ENCODE measurements at places on chromosomes 3 and 15.

- H3K4me1 ChIP-seq: peaks cover 5% of the 10 kb centered on the region
- H3K4me3 ChIP-seq: no peak overlapping the region
- no peak overlapping the region for H3K27ac ChIP-seq
Measured at GRCh38 chr3:43951813-43952212, 261.1 kb downstream of the ABHD5 start.

- no peaks in the 10 kb centered on the region for H3K36me3 ChIP-seq
- no peaks in the 10 kb centered on the region for H3K4me1 ChIP-seq
- no peak for DNase-seq
- no peaks in the 10 kb centered on the region for H3K27me3 ChIP-seq
- no peak overlapping the region for H3K4me3 ChIP-seq
Measured at GRCh38 chr3:117665296-117665695, 955.7 kb downstream of the TUSC7 start.

DNA sequence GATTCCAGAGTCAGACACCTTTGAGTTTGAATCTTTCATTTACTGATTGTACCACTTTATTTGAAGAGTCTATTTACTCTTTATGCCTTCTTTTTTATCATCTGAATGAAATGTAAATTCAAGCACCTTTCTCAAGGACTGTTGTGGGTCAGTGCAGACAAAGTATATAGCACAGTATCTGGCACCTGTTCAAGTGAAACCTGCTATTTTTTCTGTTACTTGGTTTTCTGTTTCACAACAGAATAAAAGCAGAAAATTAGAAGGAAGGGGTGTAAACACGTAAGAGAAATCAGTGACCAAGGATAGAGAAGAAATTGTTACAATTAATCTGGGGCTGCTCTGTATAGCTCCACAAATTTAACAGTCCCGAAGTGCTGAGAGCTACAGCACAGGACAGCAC, 357.4 kb downstream of the RSL24D1 start:
- no peak overlapping the region for H3K4me3 ChIP-seq
- no peak overlapping the region for H3K27ac ChIP-seq
- no peaks in the 10 kb centered on the region for H3K36me3 ChIP-seq
- DNase-seq: no peak

DNA sequence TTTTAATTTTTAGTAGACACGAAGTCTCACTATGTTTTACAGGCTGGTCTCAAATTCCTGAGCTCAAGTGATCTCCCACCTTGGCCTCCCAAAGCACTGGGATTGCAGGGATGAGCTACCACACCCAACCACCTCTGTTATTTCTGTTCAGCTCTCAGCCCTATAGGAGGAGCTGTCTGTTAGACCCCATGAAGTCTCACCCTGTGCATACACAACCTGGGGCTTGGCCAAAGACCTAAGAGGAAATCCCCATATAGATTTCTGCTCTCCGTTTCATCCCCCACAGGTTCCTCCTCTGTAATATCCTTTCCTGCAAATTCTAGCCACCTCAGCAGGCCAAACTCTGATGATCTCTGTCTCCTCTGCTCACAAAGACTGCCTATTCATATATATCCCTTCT, 56.6 kb upstream of the CTDSPL2 start:
- no peak overlapping the region for H3K4me3 ChIP-seq
- no peak for DNase-seq
- no peaks in the 10 kb centered on the region for H3K4me1 ChIP-seq
- H3K27me3 ChIP-seq: no peaks in the 10 kb centered on the region

DNA sequence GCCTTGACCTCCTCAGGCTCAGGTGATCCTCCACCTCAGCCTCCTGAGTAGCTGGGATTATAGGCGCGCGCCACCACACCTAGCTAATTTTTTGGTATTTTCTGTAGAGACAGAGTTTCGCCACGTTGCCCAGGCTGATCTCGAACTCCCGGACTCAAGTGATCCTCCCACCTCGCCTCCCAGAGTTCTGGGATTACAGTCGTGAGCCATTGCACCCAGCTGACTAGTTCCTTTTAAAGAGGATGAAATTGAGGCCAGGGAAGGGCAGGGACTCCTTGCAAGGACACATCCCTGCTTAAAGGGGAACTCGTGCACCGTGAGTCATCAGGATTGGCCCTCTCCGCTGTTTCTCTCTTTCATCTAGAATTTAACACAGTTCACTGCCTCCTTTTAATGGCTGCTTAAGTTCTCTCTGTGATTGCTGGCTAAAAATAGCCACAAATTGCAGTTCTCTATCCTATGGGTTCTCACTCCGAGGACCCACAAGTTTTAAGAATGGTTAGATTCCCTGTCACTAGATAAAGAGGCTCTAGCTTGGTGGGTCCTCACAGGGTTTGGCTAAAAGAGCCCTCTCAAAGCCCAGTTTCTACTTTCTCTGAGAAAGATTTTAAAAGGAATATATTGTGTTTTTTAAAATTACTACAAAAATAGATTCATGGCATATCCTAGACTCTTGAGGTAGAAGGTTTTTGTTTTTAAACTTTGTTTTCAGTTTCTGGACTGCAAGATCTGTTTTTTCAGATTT, 1.4 kb downstream of the CRTAP start:
- H3K4me1 ChIP-seq: peaks cover 35% of the 10 kb centered on the region
- H3K27me3 ChIP-seq: no peaks in the 10 kb centered on the region
- H3K4me3 ChIP-seq: peak overlapping the region; percentile 56
- H3K27ac ChIP-seq: peak overlapping the region; percentile 78
- H3K36me3 ChIP-seq: peaks cover 8% of the 10 kb centered on the region
- no peak for DNase-seq

- no peaks in the 10 kb centered on the region for H3K27me3 ChIP-seq
- no peak for DNase-seq
- H3K4me3 ChIP-seq: no peak overlapping the region
- no peaks in the 10 kb centered on the region for H3K4me1 ChIP-seq
- no peak overlapping the region for H3K27ac ChIP-seq
- no peaks in the 10 kb centered on the region for H3K36me3 ChIP-seq
Measured at GRCh38 chr3:34155108-34155507, 356.7 kb downstream of the PDCD6IP start.

DNA sequence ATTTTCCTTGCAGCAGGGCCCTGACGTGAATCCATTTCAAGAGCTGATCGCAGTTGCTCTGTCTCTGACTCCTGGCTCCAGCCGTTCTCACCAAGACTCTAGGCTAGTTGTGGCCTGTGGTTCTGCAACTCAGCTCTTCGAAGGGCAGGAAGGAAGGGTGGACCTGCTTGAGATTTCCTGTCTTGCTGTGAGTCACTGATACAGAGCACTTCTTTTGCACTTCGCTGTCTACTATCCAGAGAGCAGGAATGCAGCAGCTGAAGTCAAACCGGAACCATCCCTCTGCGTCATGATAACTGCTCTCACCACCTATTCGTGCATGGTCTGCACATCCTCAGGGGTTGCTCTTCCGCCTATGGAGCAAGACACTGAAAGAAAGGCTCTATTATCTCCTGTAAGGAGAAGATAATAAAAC, 59.7 kb downstream of the RAP2B start:
- peak; percentile 96 for DNase-seq
- H3K27me3 ChIP-seq: no peaks in the 10 kb centered on the region
- no peaks in the 10 kb centered on the region for H3K36me3 ChIP-seq

GRCh38 chr3:27629366-27629765, 92.8 kb downstream of the EOMES start:
- no peak overlapping the region for H3K27ac ChIP-seq
- DNase-seq: no peak
- peaks cover 17% of the 10 kb centered on the region for H3K4me1 ChIP-seq
- H3K27me3 ChIP-seq: no peaks in the 10 kb centered on the region
- no peaks in the 10 kb centered on the region for H3K36me3 ChIP-seq

GRCh38 chr3:48428572-48429316, 1.1 kb downstream of the PLXNB1 start:
- H3K27me3 ChIP-seq: peaks cover 2% of the 10 kb centered on the region
- DNase-seq: no peak
- no peak overlapping the region for H3K27ac ChIP-seq
- H3K4me3 ChIP-seq: no peak overlapping the region

DNA sequence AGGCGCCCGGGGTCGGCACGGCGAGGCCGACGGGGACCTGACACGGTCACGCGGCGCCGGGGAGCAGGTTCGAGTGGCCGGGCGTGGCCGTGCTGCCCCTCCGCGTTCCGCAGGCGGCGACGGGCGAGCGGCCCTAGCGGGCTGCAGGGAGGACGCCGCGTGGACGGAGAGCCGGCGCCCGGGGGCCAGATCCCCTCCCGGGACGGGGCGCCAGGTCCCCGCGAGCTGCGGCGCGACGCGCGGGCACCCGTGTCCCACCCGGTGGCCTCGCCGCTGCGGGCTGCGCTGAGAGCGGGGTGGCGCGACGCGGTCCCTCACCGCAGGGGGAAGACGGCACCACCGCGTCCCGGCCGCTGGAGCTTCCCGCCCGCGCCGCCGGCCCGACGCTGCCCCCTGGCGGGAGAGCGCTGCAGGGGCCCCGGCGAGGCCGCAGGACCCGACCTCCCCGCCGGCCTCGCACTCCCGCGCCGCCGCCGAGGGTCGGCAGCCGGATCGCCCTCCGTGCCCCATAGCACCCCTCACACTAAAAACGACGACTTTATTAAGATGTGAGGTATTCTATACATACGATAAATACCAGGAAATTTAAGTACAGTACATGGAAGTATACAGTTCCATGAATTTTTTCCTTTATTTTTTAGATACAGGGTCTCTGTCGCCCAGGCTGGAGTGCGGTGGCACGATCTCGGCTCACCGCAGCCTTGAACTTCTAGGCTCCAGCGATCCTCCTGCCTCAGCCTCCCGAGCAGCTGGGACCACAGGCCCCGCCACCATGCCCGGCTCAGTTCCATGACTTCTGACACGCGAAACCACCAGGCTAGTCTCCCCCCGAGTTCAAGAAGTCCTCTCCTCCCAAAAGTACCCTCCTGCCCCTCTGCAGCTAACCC, 1.3 kb upstream of the PIGZ start:
- H3K27me3 ChIP-seq: peaks cover 3% of the 10 kb centered on the region
- H3K36me3 ChIP-seq: no peaks in the 10 kb centered on the region
- DNase-seq: peak; percentile 64
- H3K27ac ChIP-seq: no peak overlapping the region
- no peak overlapping the region for H3K4me3 ChIP-seq
- peaks cover 11% of the 10 kb centered on the region for H3K4me1 ChIP-seq

DNA sequence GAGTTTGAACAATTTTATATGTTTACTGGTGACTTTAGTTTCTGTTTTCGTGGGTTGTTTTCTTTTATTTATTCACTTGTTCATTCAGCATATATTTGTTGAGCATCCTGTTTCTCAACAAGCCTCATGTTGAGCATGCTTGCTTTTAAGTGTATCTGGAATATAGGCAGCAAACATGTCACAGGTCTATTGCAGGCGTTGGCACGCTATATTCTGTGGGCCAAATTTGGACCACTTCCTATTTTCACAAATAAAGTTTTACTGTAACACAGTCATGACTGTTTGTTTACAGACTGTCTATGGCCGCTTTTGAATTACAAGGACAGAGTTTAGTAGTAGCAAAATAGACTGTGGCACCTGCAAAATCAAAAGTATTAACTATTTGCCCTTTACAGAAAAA, 89.6 kb downstream of the THRB start:
- no peaks in the 10 kb centered on the region for H3K27me3 ChIP-seq
- H3K27ac ChIP-seq: no peak overlapping the region
- no peaks in the 10 kb centered on the region for H3K4me1 ChIP-seq
- H3K4me3 ChIP-seq: no peak overlapping the region

DNA sequence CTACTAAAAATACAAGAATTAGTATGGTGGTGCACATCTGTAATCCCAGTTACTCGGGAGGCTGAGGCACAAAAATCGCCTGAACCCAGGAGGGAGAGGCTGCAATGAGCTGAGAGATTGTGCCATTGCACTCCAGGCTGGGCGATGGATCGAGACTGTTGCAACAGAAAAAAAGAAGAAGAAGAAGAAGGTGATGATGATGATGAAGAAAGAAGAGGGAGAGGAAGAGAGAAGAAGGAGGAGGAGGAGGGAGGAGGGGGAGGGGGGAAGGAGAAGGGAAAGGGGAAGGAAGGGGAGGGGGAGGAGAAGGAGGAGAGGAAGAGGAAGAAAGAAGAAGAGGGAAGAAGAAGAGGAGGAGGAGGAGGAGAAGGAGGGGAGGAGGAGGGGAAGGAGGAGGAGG, 33.2 kb upstream of the ZNF710 start:
- no peak overlapping the region for H3K27ac ChIP-seq
- no peaks in the 10 kb centered on the region for H3K27me3 ChIP-seq
- H3K36me3 ChIP-seq: no peaks in the 10 kb centered on the region
- H3K4me1 ChIP-seq: no peaks in the 10 kb centered on the region
- H3K4me3 ChIP-seq: no peak overlapping the region

- peaks cover 14% of the 10 kb centered on the region for H3K4me1 ChIP-seq
- H3K36me3 ChIP-seq: peaks cover 14% of the 10 kb centered on the region
- DNase-seq: no peak
- H3K4me3 ChIP-seq: peak overlapping the region; percentile 75
Measured at GRCh38 chr3:42589382-42590109, 1.1 kb upstream of the SS18L2 start.

DNA sequence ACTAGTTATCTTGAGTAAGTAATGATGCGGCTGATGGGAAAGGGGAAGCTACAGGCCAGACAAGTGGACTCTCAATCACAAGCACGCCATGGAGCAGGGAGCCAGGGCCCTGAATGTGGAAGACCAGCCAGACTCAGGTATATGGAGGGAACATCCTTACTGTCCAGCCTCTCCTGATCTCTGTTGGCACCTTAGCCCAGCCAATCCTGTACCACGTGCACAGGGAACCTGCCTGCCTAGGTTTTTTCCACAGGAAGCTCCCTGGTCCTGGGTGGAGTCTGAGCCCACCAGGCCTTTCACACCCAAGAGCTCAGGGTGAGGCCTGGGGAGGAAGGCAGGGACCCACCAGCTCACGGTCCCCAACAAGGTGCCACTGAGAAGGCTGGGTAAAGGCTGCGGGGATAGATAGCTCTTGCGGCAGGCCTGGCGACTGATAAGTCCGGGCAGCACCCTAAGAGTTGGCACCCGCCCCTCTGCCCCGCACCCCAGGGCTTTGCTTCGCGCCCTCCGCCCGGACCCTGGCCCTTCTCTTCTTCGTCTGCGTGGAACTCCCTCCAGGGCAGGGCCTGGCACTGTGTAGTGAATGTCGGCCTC, 933 bp upstream of the APEH start:
- H3K36me3 ChIP-seq: peaks cover 22% of the 10 kb centered on the region
- H3K27ac ChIP-seq: peak overlapping the region; percentile 96
- no peak for DNase-seq

DNA sequence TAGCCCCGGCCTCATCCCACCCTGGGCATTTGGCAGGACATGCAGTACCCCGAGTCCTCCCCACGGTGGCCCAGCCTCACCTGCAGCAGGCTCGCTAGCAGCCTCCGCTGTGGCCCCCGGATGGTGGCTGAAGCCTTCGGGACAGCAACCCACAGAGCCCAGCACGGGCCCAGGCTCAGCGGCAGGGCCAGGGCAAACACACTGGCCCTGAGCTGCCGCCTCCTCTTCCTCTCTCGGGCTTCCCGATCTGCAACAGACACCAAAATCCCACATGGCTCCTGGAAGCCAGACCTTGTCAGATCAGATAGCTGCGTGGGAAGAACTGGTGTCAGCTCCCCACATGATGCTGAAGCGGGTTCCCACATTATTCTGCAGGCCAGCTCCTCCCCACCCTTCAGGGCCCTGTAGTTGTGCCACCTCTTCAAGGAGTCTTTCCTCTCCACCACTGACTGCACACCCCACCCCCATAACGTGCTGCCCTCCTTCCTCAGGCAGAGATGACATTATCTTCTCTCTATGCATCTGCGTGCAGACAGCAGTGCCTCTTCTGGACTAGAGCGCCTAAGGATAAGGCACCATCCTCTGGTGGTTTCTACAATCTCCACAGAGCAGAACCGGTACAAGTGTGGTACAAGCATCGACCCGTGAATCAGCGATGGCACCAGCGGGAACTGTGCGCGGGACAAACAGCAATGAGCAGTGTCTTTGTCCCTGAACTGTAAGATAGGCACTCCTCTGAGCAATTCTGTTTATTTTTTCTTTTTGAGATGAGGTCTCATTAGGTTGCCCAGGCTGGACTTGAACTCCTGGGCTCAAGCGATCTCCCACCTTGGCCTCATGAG, 9.5 kb downstream of the TMEM44 start:
- no peak overlapping the region for H3K4me3 ChIP-seq
- DNase-seq: no peak
- no peaks in the 10 kb centered on the region for H3K36me3 ChIP-seq
- no peaks in the 10 kb centered on the region for H3K27me3 ChIP-seq
- no peak overlapping the region for H3K27ac ChIP-seq
- H3K4me1 ChIP-seq: no peaks in the 10 kb centered on the region

Measured in CD4-positive, CD25-positive, alpha-beta regulatory T cell (primary cell).